Hepatocyte (in vitro differentiated cells): ENCODE measurements at places on chromosomes 5 and 9. TPM values are rescaled to one million over a fixed set of nuclear protein-coding genes. Genes with fewer than 3 reads are reported as not detected.

The TMEM174 gene
- not detected in 2 replicates for total RNA-seq

The TLR4 gene
- 1.7 and 2.4 TPM in 2 replicates for total RNA-seq

The SELENOP gene
- 5,946 and 6,524 TPM in 2 replicates for total RNA-seq

The NTRK2 gene
- total RNA-seq: 3.4 and 3.7 TPM in 2 replicates

The PCDHGA9 gene
- total RNA-seq: 1.1 and 1.2 TPM in 2 replicates

The APBA1 gene
- 6.4 and 12.0 TPM in 2 replicates for total RNA-seq

The LHX3 gene
- total RNA-seq: not detected in 2 replicates

The NIM1K gene
- total RNA-seq: not detected in 2 replicates

The PCDHB10 gene
- 2.4 and 3.1 TPM in 2 replicates for total RNA-seq

The ARSI gene
- total RNA-seq: 18.4 and 27.9 TPM in 2 replicates
